Kidney (tissue), 22 donors: ENCODE measurements at places on chromosomes 13 and 19. TPM values are rescaled to one million over a fixed set of nuclear protein-coding genes. Genes with fewer than 3 reads are reported as not detected.

GRCh38 chr13:21228738-21229137 is 52.3 kb downstream of the MRPL57 start:
- no peaks in the 10 kb centered on the region for H3K4me1 ChIP-seq
- no peak overlapping the region for H3K4me3 ChIP-seq
- no peaks in the 10 kb centered on the region for H3K27me3 ChIP-seq
- no peaks in the 10 kb centered on the region for H3K36me3 ChIP-seq

GRCh38 chr13:72431981-72432682 is 295.3 kb downstream of the MZT1 start:
- H3K36me3 ChIP-seq = no peaks in the 10 kb centered on the region
- no peaks in the 10 kb centered on the region for H3K27me3 ChIP-seq
- DNase-seq = peak; percentile 77
- H3K27ac ChIP-seq = no peak overlapping the region

DNA sequence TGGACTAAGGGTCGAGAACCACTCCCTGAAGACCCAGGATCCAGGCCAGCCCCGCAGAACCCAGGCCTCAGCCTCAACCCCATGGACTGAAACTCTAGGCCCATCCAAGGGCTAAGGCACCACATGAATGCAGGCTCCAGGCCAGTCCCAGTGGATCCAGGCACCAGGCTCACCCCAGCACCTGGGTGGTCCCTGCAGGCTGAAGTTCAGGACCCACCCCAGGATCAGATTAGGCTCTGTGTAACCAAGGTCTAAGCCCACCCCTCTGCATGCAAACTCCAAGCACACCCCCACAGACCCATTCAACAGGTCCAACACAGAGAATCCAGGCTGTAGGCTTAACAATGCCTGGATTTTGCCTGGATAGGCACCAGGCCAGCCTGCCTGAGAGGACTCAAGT is 1876.2 kb downstream of the PCDH9 start:
- H3K27me3 ChIP-seq = no peaks in the 10 kb centered on the region
- H3K4me3 ChIP-seq = no peak overlapping the region
- no peaks in the 10 kb centered on the region for H3K4me1 ChIP-seq
- no peaks in the 10 kb centered on the region for H3K36me3 ChIP-seq
- no peak for DNase-seq
- no peak overlapping the region for H3K27ac ChIP-seq

The MCEMP1 gene
- 0.38 TPM for total RNA-seq

The WDR62 gene
- total RNA-seq = 0.69 TPM

- H3K27me3 ChIP-seq = no peaks in the 10 kb centered on the region
- peaks cover 4% of the 10 kb centered on the region for H3K4me1 ChIP-seq
- no peak overlapping the region for H3K4me3 ChIP-seq
- no peak for DNase-seq
Measured at GRCh38 chr19:3975144-3975543, 4.2 kb upstream of the DAPK3 start.

The CALR3 gene
- total RNA-seq = not detected

- no peak overlapping the region for H3K27ac ChIP-seq
- H3K36me3 ChIP-seq = no peaks in the 10 kb centered on the region
Measured at GRCh38 chr13:77836423-77836822, 82.2 kb downstream of the EDNRB start.

The NOVA2 gene
- total RNA-seq = 8.5 TPM

The DCT gene
- total RNA-seq = 0.13 TPM

The ZNF667 gene
- 8.5 TPM for total RNA-seq

- H3K27ac ChIP-seq = no peak overlapping the region
- DNase-seq = no peak
- no peaks in the 10 kb centered on the region for H3K27me3 ChIP-seq
- no peaks in the 10 kb centered on the region for H3K36me3 ChIP-seq
- H3K4me1 ChIP-seq = no peaks in the 10 kb centered on the region
Measured at GRCh38 chr19:51735759-51736449, 12.1 kb upstream of the HAS1 start.

GRCh38 chr19:2150794-2151338 is 500 bp downstream of the AP3D1 start:
- peak overlapping the region; percentile 86 for H3K4me3 ChIP-seq
- peak overlapping the region; percentile 80 for H3K27ac ChIP-seq

GRCh38 chr13:98847780-98848179 is 95.3 kb upstream of the SLC15A1 start:
- H3K4me3 ChIP-seq = no peak overlapping the region
- H3K4me1 ChIP-seq = no peaks in the 10 kb centered on the region
- no peak for DNase-seq
- H3K36me3 ChIP-seq = peaks cover 7% of the 10 kb centered on the region
- H3K27me3 ChIP-seq = no peaks in the 10 kb centered on the region
- H3K27ac ChIP-seq = no peak overlapping the region

The CD70 gene
- 0.76 TPM for total RNA-seq

DNA sequence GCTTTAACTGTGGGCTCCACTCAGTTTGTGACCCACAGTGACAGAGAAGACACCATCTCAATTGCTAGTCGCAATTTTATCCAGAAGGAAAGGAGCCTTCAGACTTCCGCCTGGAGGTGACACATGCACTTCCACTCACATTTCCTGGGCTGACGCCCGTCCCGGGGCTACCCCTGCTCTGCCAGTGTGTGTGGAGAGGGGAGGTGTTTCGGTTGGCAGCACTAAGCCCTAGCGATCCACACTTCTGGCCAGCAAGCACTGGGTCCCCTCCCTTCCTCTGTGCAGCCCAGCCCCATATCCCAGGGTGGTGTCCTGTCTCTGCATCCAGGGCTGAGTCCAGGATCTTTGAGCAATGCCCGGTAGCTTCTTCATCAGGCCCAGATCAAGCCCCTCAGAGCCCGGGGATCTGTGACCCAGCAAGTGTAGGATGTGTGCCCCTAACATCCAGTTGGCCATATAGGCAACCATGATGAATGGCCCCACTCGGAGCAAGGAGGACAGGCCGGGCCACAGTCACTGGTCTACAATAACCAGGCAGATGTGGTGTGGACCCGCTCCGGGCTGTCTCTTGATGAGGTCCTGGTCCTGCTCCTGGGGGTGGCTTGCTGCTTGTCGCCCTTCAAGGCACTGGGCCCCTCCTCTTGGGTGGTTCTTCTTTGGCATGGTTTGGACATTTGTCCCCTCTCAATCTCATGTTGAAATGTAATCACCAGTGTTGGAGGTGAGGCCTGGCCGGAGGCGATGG is 141.9 kb upstream of the SPACA7 start:
- no peak for DNase-seq
- H3K4me3 ChIP-seq = no peak overlapping the region
- no peaks in the 10 kb centered on the region for H3K27me3 ChIP-seq
- H3K27ac ChIP-seq = no peak overlapping the region

- peak overlapping the region; percentile 68 for H3K4me3 ChIP-seq
- no peak overlapping the region for H3K27ac ChIP-seq
- no peak for DNase-seq
- peaks cover 4% of the 10 kb centered on the region for H3K27me3 ChIP-seq
- H3K36me3 ChIP-seq = no peaks in the 10 kb centered on the region
Measured at GRCh38 chr13:46211116-46211482, 629 bp upstream of the LRRC63 start.

GRCh38 chr13:112804374-112804773 is 114.5 kb downstream of the ATP11A start:
- DNase-seq = peak; percentile 76
- H3K4me1 ChIP-seq = no peaks in the 10 kb centered on the region
- no peak overlapping the region for H3K27ac ChIP-seq
- peaks cover 2% of the 10 kb centered on the region for H3K36me3 ChIP-seq
- no peak overlapping the region for H3K4me3 ChIP-seq

The TMED1 gene
- total RNA-seq = 36.0 TPM
